ENCODE measurements at places on chromosomes 11 and 22.

GRCh38 chr11:93542811-93543229, 371 bp downstream of the SMCO4 start:
- DNase-seq, result no peak

- no peak for DNase-seq
Measured at GRCh38 chr11:81647374-81647773, 1086.3 kb downstream of the FAM181B start.

- DNase-seq, result no peak
Measured at GRCh38 chr11:117572129-117572528, 224.9 kb downstream of the DSCAML1 start.

- DNase-seq, result no peak
Measured at GRCh38 chr11:108847298-108847990, 182.6 kb downstream of the DDX10 start.

GRCh38 chr11:26753723-26754504, 32.1 kb upstream of the SLC5A12 start:
- DNase-seq, result peak; percentile 67

DNA sequence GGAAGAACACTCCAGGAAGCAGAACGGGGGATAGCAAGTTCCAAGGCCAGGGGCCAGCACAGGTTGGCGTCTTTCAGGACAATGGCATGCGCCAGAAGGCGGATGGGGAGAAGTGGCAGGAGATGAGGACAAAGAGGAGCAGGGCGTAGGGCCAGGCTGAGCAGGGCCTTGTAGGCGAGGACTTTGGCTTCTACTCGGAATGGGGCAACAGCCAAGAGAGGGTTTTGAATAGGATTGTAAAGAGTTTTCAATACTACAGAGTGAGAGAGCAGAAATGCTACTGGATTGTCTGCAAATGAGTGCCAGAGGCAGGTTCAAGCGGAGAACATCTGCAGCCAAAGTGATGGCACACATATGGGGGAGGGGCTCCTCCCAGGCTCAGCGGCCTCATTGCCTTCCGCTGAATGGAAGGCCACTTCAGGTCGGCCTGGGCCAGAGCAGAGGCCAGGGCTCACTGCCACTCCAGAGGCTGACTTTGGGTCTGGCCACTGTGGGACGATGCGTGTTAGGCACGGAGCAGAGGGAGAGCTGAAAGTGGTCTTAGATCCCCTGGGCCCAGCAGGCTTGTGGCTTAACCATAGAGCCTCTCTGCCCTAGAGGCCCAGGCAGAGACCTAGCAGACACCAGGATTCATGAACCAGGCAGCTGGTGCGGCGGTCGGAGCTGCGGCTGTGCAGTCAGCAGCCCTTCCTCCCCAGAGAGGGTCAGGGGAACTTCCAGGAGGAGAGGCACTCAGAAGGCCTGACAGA, 118.2 kb downstream of the DSCAML1 start:
- DNase-seq, result peak; percentile 86
